ENCODE measurements at places on chromosomes 3 and 15.
A peak's percentile ranks its signal among the peaks of the same experiment; 100 is the strongest.

- no peak for DNase-seq
Observed at GRCh38 chr15:41881550-41881919, 12.3 kb downstream of the SPTBN5 start.

- no peak for DNase-seq
Observed at GRCh38 chr15:92068121-92068520, 214.6 kb downstream of the SLCO3A1 start.

- DNase-seq, result no peak
Observed at GRCh38 chr3:869269-869668, 223.6 kb upstream of the CNTN6 start.

GRCh38 chr3:184289426-184289938 lies 9.6 kb upstream of the PSMD2 start:
- peak; percentile 84 for DNase-seq

GRCh38 chr3:133805702-133806475 lies at the start of gene SRPRB:
SRPRB (plus strand) TSS chr3:133805815; CDS start chr3:133805849, 34 bp downstream.
- peak; percentile 92 for DNase-seq

- DNase-seq, result no peak
Observed at GRCh38 chr3:104564045-104564643, 802.6 kb upstream of the ALCAM start.

- no peak for DNase-seq
Observed at GRCh38 chr15:72614810-72615532, 39.5 kb upstream of the GOLGA6B start.

DNA sequence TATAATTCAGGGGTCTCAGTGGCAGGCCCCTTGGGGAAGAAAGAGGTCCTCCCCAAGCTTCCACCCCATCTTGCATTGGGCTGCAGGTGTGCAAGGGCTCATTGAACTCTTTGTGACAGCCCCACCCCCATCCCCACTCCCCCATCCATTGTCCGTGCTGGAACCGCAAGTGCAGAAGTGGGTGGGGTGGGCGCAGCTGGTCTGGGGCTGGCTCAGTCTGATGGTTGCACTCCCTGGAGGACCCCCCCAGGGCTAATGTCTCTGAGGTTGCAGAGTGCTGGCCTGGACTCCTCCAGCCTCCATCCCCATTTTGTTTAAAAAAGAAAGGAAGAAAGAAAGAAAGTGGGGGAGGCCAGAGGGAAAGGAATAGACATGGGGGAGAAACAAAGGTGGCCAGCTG lies 42.3 kb upstream of the ARL8B start:
- no peak for DNase-seq

- DNase-seq, result no peak
Observed at GRCh38 chr15:62636823-62637573, 405.5 kb upstream of the TPM1 start.

DNA sequence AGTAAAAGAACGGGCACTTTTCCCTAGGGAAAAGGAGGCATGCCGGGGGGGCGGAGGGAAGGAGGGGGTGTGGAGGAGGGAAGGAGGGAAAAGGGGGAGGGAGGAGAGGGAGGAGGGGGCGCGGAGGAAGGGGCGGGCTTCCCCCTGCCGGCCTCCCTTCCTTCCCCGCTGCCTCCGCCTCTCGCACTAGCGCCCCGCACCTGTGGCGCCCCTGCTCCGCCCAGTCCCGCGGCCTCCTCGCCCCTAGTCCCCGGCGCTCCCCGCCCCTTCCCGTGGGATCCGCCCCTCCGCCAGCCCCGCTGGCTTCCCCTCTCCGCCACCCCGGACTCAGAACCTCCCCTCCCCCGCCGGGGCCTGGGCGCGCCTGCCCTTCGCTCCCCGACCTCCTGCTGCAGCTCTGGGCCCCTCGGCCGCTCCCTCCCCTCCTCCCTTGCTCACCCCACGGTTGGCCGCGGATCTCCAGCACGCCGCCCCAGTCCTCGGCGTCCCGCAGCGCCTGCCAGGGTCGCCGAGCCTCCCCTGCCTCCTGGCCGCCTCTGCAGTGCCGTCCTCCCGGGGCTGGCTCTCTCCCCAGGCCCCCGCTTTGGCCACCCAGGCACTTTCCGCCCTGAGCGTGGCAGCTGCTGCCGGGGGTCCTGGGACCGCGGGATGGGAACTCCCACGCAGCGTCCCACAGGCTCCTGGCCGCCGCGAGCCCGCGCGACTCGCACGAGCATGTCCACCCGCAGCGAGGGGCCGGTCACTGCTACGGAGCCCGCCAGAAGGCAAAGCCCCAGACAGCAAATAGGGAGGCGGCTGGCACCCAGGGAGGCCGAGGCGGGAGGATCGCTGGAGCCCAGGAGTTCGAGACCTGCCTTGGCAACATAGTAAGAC lies 147.4 kb downstream of the TJP1 start:
- no peak for DNase-seq

GRCh38 chr15:79769069-79769481 lies 127.7 kb downstream of the MTHFS start:
- no peak for DNase-seq

DNA sequence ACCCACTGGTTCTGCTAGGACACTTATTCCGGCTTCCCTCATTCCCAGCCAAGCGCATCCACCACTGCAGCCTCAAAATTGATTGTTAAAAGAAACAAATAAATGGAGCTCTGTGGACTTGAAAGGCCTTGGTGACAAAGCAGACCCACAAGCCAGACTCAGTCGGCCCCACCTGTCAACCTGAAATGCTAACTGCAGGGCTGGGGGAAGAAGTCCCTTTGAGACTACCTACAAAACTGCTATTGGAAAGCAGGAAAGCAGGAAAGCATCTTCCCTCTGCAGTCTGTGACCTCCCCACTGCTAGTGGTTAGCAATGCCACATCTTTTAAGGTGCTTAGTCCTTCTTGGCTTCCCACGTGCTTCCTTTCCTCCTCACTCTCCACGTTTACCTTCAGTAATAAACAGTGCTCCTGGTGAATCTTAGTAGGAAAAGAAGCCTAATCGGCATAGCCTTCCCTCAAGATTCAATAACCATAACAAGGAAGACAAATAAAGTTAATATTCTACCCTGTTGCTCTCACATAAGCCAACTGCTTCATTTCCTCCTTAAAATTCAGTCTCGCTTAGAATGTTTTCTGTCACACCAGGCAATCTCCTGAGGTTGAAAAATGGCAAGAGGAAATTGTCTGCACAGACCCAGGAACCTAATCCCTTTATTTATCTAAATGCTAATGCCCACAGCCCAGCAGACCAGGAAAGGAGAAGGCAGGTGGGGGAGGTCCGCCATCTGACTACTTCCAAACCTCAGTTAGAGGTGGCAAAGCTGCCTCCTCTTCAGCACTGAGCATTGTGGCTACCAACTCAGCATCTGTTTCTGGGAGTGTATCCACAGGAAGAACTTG lies 296.2 kb downstream of the NEK10 start:
- DNase-seq, result no peak

GRCh38 chr15:93141371-93141794 lies 52.4 kb upstream of the RGMA start:
- no peak for DNase-seq

DNA sequence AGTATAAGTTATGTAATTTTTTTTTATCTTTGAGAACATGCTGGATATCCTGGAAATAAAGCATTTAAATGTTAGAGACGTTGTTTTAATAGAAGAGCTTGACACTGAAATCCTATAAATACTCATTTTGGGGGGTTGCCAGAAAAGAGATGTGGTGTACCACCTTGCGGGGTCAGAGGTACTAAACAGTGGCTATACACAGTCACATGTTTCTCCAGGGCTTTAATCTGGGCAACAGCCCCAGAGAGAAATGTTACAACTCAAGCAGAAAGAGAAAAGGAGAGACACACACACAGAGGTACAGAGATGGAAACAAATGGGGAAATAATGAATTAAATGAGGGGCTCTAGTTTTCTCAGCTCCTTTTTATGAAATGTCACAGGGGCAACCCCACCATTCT lies 113.8 kb downstream of the SENP2 start:
- no peak for DNase-seq

- DNase-seq, result no peak
Observed at GRCh38 chr3:39150148-39150802, 3.1 kb downstream of the CSRNP1 start.

DNA sequence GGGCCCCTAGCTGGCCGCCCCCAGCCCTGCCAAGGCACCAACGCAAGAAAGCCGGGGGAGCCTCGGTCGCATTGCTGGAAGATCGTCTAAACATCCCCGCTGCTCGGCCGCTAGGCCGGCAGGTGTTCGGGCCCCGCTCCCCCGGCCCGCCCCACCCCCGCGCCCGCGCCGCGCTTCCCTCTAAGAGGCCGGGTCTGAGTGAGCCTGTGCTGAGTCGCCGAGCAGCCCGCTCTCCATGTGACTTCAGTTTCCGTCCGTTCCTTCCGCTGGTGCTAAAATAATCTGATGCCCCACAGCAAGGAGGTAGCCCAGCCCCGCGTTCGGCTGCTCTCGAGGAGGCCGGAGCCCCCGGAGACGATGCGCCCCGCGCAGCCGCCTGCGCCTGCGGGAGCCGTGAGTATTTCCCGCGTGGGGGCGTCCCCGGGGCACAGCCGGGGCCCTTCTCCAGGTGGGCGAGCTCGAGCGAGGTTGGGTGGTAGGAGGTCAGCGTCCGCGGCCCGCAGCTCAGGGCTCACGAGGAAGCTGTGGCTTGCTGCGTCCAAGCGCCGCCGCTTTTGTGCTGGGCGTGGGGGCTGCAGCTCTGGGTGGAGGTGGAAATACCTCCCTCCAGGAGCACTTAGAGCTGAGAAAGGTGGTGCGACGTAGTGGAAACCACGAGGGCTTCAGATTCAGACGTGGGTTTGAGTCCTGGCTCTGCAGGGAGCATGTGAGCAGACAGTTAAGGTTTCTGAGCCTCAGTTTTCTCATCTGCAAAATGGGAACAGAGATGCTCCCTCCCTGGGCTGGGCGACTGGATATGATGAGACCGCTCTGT lies at the start of gene NRROS:
NRROS (plus strand) TSS at position 212 of the 814 bp plus-strand sequence. CDS start 14,846 bp downstream, outside the sequence.
- DNase-seq, result peak; percentile 78

- no peak for DNase-seq
Observed at GRCh38 chr15:40293905-40294895, 11.3 kb upstream of the ANKRD63 start.

DNA sequence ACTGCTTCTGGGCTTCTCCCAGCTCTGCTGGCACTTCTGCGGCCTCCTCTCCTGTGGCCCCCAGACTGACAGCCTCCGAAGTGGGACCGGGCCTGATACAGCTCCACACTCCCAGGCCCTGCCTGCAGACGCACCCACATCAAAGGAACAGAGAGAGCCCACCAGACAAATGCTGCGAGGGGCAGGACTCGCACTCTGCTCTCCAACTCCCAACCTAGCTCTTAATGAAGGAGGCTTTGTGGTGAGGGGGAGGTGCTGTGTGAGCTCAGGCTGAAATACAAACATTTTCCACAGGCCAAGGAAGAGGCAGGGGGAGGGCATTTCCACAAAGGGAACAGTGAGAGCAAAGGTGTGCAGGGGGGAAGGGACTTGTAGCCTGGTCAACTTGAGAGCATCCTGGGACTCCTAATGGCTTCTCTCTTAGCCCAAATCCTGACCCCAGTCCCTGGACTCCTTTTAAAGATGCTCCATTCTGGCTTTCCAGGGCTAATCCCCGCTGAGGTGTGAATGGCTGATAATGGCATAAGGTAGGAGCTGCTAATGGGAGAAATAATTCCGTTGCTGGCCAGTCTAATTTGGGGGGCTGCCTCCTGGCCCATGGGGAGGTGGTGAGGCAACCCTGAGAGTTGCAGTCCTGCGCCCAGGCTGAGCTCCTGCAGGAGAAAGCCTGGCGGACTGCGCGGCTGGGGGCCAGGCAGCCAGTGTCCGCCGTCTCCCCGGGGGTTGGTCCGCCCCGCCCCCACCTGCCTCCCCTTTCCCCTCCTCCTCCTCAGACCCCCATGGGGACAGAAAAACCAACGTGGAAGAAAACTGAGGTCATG lies 9.6 kb downstream of the LINGO1 start:
- DNase-seq, result no peak

- no peak for DNase-seq
Observed at GRCh38 chr15:71678191-71678590, 132.2 kb upstream of the NR2E3 start.

- no peak for DNase-seq
Observed at GRCh38 chr15:22978691-22979237, 1.4 kb downstream of the CYFIP1 start.

DNA sequence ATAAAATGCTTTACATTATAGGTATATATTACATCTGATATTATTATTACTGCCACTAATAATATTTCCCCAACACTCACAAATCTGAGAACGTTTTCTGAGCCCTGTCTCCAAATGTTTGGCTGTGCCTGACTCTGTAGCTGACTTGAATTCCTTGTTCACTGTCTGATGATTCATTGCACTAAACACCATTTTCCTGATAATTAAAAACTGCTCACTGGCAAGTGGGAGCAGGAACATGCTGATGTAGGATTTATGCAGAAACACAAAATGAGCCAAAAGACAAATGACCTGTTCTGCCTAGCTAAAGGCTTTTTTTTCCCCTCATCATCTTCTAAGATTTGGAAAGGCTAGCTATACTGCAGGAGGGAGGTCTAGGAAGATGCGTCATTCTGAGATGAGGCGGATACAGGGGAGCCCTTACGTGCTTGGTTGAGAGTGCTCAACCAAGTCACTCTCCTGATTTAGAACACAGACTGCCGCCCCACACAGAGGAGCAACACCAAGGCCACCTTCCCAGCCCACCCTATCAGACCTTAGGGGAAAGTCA lies 380.7 kb downstream of the EPHB1 start:
- DNase-seq, result no peak

DNA sequence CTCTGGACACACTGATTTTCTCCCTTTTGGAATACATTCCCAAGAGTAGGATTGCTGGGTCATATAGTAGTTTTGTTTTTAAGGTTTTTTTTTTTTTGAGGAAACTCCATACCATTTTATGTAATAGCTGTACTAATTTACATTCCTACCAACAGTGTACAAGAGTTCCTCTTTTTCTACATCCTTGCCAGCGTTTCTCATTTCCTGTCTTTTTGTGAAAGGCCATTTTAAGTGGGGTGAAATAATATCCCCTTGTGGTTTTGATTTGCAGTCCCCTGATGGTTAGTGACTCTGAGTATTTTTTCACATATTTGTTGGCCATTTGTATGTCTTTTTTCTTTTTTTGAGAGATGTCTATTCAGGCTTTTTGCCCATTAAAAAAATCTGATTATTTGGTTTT lies 1205.5 kb downstream of the ROBO1 start:
- DNase-seq, result no peak

DNA sequence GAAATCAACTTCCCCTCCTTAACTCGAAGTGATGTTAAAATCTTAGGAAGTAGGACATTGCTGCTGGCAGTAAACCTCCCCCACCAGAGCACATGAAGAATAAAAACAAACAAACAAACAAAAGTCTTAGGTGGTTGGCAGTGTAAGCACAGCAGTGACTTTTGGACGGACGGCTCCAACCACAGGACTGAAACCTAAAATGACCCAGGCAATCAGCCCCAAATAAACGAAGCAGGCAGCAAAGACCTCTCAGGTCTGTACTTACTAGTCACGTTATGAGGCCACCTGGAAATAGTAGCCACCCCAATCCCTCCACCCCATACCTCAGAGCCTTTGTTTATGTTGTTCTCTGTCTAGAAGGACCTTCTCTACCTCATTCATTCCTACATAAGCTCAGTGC lies 33.5 kb upstream of the HES1 start:
- no peak for DNase-seq

DNA sequence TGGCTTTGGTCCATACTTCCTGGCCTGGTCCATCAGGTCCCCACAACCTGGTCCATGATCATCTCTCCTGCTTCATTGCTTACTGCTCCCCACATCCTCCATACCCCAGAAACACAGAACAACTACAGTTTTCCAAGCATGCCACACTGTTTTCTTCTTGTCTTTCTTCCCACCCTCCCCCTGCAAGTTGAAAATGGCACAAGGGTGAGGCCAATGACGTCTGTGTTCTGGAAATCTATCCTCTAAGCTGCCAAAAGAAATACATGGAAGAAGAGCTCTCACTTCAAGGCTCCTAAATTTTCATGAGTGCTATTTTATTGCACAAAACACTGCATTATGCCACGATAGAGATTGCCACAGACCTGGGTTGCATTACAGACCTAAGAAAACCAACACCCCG lies 404.4 kb downstream of the VPS13C start:
- DNase-seq, result no peak

- DNase-seq, result no peak
Observed at GRCh38 chr15:45234562-45235235, 17.3 kb upstream of the SLC28A2 start.

All from NCI-H2107 (cell line).